G401 (cell line): ENCODE measurements at places on chromosomes 1 and 21. TPM values are rescaled to one million over a fixed set of nuclear protein-coding genes. Genes with fewer than 3 reads are reported as not detected.

DNA sequence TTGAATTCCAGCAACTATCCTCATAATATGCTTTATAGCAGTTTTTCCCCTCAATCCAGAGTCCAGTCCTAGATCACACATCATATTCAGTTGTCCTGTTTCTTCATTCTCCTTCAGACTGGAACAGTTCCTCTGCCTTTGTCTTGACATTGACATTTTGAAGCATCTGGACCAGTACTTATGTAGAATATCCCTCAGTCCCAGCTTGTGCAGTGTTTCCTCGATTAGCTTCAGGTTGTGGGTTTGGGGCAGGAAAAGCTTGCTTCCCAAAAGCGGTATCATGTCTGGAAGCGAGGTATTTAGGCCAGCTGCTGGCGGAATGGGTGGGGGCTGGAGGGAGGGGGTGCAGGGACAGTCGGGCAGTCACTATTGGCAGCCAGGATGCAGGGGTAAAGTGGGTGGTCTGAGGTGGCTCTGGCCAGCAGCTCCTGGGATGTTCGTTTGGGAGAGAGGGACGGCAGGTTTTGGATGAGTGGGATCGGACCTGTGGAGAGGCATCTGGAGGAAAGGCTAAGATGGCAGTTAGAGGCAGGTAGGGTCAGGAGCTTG lies 6.5 kb downstream of the THEMIS2 start:
- no peak for DNase-seq

DNA sequence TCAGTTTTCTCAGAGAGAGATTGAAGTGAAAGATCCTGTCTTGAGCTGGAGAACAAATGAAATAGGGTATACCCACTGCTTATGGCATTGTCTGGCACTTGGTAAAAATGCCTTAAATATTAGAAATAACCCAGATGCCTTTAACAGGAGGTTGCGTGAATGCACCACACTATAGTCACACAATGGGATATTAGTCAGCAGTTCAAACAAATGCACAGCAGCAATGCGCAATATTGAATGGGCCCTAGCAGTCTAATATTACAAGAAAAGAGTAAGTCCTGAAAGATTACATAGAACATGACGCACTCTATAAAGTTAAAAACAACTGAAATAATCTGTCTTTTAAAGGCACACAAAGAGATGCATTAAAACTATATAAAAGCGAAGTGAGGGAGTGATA lies 161.1 kb downstream of the EDEM3 start:
- no peak for DNase-seq

Gene OR2L2
- not detected in 2 replicates for total RNA-seq

Gene LDLRAD1
- not detected in 2 replicates for total RNA-seq

Gene TMEM81
- total RNA-seq, result 2.4 and 2.5 TPM in 2 replicates

Gene OLIG2
- not detected in 2 replicates for total RNA-seq

Gene DYNLT5
- not detected in 2 replicates for total RNA-seq

Gene ATP1A4
- total RNA-seq, result not detected in 2 replicates

Gene REN
- not detected in 2 replicates for total RNA-seq
